ENCODE measurements at places on chromosomes 6 and 20.

- DNase-seq: no peak
Observed at GRCh38 chr6:170081556-170081955, 209.3 kb downstream of the DLL1 start.

DNA sequence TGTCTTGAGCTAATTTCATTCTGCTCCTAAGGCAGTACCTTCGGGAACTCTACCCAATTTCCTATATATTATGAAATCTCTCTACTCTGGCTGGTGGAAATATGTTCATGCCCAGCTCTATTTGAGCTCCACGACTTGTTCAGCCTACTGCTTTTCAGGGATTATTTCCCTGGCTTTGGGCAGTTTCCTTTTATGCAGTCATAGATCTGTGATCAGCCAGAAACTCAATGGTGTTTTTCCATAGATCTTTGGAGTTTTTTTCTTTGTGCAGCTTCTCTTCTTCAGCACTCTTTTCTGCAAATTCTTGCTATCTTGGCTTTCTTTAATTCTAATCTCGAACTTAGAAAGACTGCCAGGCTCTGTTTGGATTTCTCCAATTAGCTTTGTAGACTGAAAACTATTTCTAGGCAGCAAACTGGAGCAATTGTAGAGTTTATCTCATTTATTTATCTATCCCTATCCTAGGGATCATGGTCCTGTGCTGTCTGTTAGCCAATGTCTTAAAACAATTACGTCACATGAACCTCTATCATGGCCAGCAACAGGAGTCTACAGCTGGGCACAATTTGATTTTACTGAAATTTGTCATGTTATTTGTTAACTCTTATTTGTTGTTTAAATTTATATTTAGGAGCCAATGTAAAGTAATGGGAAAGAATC lies 328.4 kb downstream of the BCKDHB start:
- DNase-seq: no peak

GRCh38 chr6:102994866-102995265 lies 1601.4 kb downstream of the GRIK2 start:
- no peak for DNase-seq

GRCh38 chr6:157326979-157327378 lies 3.7 kb upstream of the TMEM242 start:
- no peak for DNase-seq

DNA sequence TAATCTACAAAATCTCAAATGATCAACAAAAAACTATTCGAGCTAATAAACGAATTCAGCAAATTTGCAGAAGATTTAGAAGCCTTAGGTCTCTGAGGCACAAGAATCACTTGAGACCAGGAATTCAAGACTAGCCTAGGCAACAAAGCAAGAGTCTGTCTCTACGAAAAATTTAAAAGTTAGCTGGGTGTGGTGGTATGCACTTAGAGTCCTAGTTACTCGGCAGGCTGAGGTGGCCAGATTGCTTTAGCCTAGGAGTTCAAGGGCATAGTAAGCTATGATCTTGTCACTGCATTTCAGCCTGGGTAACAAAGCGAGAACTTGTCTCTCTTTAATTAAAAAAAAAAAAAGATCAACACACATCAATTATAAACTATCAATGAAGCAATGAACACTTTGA lies 34.2 kb downstream of the FAM184A start:
- no peak for DNase-seq

DNA sequence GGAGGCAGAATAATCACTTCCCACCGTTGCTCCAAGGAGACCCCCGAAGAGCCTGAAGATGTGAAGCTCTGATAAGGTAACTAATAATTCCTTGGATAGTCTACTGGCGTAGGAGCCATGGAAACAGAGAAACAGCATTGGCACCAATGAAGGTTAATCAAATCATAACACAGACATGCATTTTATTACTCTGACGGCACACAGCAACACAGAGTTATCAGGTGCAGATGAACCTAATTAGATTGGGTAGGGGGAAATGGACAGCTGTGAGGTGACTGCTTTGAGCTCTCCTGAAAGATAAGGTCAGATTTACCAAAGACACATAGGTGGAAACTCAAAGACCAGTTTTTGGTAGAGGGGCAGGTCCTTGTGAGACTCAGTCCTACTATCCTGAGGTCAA lies 544.0 kb upstream of the AGPAT4 start:
- no peak for DNase-seq

DNA sequence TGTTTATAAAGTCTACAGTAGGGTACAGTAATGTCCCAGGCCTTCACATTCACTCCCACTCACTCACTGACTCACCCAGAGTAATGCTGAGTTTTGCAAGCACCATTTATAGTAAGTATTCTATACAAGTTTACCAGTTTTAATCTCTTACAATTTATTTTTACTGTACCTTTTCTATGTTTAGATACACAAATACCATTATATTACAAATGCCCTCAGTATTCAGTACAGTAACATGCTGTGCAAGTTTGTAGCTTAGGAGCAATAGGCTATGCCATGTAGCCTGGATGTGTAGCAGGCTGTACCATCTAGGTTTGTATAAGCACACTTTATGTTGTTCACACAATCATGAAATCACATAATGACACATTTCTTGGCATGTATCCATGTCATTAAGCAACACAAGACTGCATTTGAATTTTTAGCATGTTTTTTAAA lies 673.6 kb downstream of the CD109 start:
- DNase-seq: no peak

DNA sequence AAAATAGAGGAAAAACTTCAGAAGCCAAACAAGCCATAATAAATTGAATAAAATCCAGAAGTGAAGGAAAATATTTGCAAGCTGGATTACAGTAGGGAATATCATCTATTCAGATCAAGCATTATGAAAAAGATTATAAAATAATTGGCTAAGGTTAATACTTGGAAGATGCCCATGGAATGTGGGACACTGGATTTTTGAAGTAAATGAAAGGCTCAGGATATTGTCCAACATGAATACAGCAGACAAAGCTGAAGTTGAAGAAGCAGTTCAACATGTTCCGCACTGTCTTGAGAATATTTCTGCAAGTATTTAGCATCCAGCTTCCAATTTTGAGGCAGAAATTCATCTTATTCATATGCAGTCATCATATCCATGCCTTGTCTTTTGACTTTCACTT lies 1278.4 kb upstream of the GJE1 start:
- DNase-seq: no peak

GRCh38 chr6:161792851-161793493 lies 519.1 kb upstream of the AGPAT4 start:
- no peak for DNase-seq

GRCh38 chr6:145110109-145110508 lies 625.2 kb downstream of the EPM2A start:
- DNase-seq: no peak

DNA sequence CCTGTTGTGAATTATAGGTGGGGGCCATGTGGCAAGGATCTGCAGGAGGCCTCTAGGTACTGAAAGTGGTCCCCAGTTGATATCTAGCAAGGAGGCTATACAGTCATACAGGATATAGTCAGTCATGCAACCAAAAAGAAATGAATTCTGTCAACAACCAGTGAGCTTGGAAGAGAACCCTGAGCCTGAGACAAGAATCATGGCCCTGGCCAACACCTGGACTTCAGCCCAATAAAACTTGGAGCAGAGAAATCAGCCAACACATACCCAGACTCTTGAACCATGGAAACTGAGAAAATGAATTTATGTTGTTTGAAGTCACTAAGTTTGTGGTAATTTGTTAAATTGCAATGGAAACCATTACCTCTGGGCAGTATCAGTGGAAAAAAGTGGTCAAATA lies 370.2 kb downstream of the KIF16B start:
- no peak for DNase-seq

GRCh38 chr20:8930726-8931125 lies 138.2 kb upstream of the PLCB4 start:
- no peak for DNase-seq

DNA sequence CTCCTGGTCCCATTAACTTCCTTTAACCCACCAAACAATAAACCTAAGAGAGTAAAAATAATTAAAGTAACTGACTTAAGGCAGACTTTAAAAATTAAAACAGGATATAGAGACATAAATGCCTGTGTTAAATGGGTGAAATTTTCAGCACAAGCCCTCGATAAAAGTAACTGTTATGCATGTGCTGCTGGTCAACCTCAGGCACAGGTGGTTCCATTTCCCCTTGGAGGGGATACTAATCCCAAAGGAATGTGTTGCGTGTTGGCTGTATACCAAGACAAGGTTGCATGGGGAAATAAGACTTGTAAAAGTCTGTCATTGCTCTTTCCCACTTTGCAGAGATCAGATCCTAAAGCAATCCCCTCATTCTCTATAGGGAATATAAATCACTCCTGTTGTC lies 25.8 kb downstream of the HLA-A start:
- no peak for DNase-seq

GRCh38 chr6:30042476-30042875 lies 18.6 kb upstream of the POLR1H start:
- no peak for DNase-seq

- no peak for DNase-seq
Observed at GRCh38 chr6:110098511-110099116, 80.9 kb downstream of the WASF1 start.

DNA sequence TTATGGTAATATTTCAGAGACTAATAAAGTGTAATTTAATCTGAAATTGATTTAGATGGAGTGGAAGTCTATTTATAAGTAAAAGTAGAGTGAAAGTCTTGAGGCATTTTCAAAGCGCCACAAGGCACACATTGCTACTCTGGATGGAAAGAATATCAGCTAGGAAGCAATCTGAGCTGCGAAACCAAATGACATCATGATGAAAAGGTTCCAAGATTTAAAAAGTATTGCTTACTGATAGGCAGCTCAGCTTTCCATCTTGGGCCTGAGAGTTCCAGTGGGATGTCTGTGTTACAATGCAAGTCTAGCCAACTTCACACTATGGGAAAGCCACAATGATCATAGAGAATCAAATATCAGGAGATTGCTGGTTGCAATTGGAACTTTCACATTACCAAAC lies 126.9 kb upstream of the VGLL2 start:
- DNase-seq: no peak

Measured in thoracic aorta (tissue), 2 donors.